Stimulated activated CD8-positive, alpha-beta memory T cell treated with anti-CD3 and anti-CD28 coated beads, Interleukin-7, amount 100 ng/mL, for 1 hour (primary cell): ENCODE measurements at places on chromosomes 11 and 22.

DNA sequence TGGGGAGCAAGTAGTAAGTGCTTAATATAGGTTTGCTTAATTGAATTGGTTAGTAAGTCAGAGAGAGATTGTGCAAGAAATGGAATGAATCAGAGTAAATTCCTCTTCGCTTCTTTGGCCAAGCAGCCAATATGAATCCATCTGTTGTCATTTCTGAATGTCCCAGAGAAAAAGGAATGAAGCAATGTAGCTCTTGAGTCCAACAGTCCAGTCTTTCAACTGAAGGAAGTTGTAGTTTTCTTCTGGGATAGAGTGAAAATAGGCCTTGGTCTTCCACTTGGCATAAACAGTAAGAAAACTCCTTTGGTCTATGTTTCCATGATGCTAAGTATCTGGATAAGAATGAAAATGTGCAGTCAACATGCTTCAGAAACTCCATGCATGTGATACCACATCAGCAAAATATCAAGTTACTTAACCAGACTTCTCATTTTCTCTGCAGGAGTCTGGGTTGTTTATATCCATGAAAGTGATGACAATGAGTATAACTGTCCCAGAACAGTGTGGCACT, 1.8 kb upstream of the FIBIN start:
- no peak for DNase-seq

GRCh38 chr11:61739966-61740365, 12.5 kb upstream of the MYRF start:
- no peak for DNase-seq

DNA sequence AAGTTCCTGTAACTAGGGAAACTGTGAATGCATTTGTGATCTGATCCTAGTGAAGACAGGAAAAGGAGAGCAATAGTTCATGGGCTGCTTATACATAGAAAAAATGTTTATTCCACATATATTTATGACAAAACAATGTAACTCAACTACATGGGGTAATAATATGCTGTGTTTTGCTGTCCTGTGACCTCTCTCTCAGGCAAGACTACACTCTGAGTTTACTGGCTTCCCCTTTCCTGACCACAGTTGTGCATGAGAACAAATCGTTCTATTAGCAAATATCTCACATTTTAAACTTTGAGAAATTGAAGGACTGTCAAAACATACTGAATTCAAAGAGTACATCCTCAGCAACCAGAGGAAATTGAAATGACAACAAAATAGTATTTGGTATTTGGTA, 161.9 kb upstream of the TRPC6 start:
- DNase-seq = no peak

- DNase-seq = no peak
Observed at GRCh38 chr22:36160499-36160942, at the start of gene APOL3. TSS of gene APOL3 (minus strand) at chr22:36160755. CDS start at chr22:36149055, 11,700 bp downstream.

DNA sequence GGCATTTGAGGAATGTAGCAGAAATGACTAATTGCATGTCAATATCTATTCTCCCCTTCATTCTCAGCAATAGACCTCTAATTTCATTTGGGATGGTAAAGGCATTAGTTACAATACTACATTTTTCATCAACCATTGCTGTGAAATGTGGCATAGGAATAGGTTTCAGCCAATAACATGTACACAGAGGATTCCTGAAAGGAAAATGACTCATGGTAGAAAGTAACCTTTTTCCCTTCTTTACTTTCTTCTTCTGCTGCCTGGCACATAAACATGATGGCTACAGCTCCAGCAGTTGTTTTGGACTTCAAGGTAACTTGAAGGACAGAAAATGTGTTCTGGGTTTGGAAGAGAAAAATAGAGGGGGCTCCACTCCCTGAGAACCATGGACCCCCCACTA, 231.8 kb upstream of the CTSC start:
- DNase-seq = no peak

DNA sequence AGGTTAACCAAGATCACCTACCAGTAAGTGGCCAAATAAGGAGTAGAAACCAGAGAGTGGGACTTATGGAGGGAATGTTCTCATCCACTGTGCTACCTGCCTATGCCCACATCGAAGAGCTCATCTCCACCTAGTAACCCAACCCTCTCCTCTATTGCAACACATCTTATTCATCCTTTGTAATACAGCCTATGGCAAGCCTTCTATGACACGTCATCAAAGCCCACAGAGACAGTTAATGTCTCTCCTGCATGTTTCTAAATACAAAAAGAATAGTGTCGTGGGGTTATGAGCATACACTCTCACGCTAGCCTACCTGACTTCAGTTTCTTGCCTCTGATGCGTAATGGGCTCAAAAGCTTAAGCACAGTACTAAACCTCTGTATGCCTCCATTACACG, 1158.1 kb upstream of the TENM4 start:
- no peak for DNase-seq

- DNase-seq = no peak
Observed at GRCh38 chr11:40215556-40215955, 1243.9 kb downstream of the LRRC4C start.

DNA sequence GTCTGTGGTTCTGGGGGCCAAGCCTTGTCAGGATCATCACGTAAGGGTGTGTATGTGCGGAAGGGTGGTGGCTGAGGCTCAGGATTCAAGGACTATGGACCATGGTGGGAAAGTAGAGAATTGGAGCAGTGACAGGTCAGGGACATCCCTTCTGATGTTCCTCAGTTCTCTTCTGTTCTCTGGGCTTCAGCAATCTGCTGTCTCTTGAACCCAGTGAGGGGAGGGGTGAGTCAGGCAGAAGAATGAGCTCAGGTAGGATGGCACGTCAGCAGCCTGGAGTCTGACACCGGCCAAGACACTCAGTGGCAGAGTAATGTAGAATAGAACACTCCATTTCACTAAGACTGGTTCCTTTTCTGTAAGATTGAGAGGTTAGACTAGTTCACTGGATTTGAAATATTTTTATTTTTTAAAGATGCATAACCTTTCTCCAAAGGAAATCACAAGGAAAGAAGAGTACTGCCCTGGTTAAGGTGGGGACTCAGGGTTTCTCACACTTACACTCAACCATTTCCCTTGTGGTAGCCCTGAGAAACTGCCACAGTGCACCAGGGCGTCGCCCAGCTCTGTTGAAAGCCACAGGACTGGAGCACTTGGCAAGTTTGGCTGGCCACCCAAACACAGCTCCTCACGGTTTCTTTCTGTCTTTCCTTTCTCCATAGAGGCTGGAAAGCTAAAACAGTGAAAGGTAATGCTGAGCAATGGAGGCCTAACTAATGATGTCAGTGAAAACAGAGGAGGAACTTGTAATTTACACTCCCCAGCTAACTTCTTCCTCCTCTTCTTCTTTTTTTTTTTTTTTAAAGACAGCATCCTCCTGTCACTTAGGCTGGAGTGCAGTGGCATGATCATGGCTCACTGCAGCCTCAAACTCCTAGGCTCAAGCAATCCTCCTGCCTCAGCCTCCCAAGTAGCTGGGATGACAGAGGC, 23.1 kb upstream of the MICAL2 start:
- no peak for DNase-seq

DNA sequence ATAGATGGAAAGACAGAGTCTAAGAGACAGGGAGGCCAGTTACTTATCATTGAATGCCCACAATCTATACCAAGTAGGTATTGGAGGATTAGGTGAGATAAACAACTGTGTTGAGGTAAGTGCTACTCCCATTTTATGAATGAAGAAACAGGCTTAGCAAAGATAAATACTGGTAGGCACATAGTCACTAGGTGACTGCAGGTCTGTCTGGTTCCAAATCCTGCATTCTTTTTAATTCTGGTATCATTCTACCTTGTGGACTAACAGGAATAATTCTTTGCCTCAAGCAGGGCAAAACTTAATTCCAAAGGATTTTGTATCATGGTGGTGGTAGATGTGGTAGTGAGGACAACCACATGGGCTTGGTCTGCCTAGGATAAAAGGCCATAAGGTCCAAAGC, 28.4 kb downstream of the RNF169 start:
- DNase-seq = no peak

DNA sequence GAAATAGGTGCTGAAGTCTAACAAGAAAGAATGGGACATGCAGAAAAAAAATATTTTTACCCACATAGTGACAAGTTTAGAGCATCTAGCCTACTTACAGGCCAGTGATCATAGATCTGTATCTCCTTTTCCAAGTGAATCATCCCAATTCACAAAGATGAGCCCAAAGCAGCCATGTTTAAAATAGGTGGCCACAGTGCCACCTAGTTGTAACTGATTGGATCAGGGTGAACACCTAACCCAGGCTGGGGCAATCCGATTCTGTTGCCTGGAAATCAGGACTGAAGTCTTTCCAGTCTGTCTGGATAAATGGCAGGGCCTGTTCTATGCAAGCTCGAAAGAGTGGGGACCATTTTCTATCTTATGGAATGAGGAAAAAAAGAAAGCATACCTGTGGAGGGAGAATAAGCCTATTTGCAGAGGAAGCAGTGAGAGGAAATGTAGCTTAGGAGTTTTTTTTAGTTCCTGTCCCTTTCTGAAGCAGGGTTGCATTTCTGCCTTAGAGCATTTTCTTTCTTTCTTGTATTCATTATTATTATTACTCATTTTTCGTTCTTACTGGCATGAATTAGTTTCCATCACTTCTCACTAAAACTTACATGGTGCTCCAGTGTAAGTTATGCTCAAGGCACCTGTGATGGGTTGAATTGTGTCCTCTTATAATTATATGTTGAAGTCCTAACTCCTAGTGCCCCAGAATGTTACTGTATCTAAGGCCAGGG, 113.2 kb upstream of the RAG2 start:
- no peak for DNase-seq

DNA sequence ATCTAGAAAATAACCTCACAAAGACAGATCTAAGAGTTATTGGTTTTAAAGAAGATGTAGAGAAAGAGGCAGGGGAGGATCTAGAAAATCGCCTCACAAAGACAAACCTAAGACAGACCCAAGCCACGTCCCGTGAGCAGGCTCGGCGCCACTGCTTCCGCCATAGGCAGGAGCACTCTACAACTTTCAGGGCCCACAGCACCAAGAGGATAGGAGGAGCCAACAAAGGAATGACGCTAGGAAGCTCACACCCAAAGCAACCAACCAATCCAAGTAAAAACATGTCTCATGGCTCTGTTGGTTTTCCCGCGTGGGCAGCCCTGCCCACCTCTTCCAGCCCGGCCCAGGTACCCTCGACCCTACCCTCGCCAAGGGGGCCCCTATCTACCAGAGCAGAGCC, 4167.4 kb upstream of the OR11H1 start:
- no peak for DNase-seq

DNA sequence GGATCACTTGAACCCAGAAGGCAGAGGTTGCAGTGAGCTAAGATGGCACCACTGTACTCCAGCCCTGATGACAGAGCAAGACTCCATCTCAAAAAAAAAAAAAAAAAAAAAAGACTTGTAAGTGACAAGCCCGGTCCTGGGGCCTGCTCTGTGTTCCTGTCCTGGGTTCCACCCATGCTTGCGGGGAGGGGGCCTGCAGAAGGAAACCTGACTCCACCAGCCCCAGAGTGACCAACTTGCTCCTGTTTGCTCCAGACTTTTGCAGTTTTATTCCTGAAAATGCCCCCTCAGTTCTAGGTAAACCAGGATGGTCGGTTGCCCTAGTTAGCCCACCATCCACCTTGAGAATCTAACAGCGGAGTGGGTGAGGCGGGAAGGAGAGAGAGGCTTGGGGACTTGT, 10.1 kb upstream of the LRP5 start:
- no peak for DNase-seq

DNA sequence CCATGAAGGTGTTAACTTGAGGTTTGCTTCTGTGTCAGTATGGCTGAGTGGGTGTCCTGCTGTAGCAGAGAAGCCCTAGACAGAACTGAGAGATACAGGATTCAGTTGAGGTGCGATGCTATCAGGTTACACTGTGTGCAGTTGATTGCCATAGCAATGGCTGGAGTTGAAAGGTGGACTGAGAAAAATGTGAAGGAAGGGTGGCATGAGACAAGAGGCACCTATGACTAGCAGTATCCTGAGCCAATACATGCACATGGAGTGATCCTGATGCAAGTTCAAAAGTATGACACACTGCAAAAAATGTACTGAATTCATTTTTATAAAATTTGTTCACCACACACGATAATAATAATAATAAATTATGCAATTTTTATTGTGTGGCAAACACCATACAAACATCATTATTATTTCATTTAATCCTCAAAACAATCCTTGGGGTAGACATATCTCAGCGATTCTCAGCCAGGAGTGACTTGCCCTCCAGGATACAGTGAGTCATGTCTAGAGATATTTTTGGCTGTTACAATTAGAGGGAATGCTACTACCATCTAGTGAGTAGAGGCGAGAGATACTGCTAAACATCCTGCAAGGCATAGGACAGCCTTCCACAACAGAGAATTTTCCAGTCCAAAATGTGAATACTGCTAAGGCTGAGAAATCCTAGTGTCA, 3.9 kb upstream of the PIWIL4 start:
- DNase-seq = no peak

DNA sequence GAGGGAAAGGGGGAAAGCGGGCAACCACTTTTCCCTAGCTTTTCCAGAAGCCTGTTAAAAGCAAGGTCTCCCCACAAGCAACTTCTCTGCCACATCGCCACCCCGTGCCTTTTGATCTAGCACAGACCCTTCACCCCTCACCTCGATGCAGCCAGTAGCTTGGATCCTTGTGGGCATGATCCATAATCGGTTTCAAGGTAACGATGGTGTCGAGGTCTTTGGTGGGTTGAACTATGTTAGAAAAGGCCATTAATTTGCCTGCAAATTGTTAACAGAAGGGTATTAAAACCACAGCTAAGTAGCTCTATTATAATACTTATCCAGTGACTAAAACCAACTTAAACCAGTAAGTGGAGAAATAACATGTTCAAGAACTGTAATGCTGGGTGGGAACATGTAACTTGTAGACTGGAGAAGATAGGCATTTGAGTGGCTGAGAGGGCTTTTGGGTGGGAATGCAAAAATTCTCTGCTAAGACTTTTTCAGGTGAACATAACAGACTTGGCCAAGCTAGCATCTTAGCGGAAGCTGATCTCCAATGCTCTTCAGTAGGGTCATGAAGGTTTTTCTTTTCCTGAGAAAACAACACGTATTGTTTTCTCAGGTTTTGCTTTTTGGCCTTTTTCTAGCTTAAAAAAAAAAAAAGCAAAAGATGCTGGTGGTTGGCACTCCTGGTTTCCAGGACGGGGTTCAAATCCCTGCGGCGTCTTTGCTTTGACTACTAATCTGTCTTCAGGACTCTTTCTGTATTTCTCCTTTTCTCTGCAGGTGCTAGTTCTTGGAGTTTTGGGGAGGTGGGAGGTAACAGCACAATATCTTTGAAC, 6.8 kb downstream of the MALAT1 start:
- no peak for DNase-seq

GRCh38 chr22:49976439-49977175, 16.0 kb downstream of the PIM3 start:
- DNase-seq = no peak
